Common myeloid progenitor, CD34-positive (primary cell): ENCODE measurements at places on chromosomes 6 and 20.

- DNase-seq, result no peak
These were observed 52.2 kb upstream of the FAM83C start for GRCh38 chr20:35344354-35344837.

- no peak for DNase-seq
These were observed 85.9 kb upstream of the RNF24 start for GRCh38 chr20:4101271-4101670.

- DNase-seq, result peak; percentile 45
These were observed 291.8 kb downstream of the BMP7 start for GRCh38 chr20:56974499-56975250.

DNA sequence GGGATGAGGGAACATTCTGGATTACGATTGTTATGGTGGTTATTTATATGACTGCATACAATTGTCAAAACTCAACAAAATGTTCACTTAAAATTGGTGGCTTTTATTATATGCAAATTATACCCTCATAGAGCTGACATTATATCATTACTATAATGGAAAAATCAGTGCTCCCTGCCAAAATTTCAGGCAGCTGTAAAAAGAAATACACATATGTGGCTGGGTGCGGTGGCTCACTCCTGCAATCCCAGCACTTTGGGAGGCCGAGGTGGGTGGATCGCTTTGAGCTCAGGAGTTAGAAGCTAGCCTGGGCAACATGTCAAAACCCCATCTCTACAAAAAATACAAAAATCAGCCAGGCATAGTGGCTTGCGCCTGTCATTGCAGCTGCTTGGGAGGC lies 75.8 kb upstream of the SULF2 start:
- DNase-seq, result no peak

GRCh38 chr6:168018664-168019063 lies 21.2 kb downstream of the KIF25 start:
- no peak for DNase-seq

DNA sequence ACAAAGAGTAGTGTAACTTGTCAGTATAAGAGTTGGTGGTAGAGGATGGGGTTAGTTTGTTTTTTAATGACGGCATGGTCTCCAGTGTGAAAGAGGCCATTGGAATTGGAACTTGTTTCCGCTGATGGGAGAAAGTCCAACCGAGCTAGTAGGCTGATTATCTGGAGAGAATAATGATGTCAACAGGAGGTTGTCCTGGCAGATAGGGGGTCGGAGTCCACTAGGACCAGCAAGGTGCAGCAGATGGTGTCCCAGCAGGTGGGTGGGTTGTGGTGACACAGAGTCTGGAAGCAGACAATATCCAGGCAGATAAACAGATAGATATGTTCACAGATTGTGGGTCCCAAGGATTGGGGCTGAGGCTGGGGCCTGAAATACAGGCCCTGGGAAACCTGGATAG lies 35.1 kb downstream of the PKIB start:
- DNase-seq, result no peak

- no peak for DNase-seq
These were observed 8.4 kb downstream of the RBBP8NL start for GRCh38 chr20:62418709-62419487.

DNA sequence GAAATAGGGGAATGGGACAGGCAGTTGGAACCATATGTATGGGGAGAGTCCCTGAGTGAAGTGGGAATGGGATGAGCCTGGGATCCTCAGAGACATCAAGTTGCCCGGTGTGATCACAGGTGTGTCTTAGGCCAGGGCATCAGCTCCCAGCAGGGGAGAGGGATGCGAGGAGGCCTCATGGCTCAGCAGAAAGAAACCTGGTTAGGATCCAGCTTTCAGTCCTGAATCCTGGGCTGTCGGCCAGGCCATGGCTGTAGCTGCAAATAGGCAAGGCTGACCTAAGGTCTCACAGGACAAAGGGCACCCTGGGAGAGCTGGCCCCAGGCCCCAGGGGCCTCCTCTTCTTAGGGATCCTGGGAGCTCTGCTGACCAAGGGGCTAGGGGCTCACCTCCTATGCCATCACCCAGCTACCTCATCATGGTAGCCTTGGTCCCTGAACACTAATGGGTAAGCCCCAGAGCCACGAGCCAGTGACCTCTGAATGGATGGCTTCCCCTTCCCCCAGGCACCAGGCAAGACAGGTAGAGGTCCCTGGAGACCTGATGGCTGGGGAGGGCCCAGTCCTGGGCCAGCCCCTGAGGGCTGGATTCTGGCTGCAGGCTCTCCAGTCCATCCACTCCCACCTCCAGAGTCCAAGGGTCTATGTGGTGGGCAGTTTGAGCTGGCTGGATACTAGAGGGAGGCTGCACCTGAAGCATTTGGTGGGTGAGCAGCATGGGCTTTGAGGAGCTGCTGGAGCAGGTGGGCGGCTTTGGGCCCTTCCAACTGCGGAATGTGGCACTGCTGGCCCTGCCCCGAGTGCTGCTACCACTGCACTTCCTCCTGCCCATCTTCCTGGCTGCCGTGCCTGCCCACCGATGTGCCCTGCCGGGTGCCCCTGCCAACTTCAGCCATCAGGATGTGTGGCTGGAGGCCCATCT lies at the start of gene SLC22A7:
TSS of gene SLC22A7 (plus strand) at position 617 of the 921 bp plus-strand sequence. CDS start at position 716, 99 bp downstream.
- DNase-seq, result no peak

DNA sequence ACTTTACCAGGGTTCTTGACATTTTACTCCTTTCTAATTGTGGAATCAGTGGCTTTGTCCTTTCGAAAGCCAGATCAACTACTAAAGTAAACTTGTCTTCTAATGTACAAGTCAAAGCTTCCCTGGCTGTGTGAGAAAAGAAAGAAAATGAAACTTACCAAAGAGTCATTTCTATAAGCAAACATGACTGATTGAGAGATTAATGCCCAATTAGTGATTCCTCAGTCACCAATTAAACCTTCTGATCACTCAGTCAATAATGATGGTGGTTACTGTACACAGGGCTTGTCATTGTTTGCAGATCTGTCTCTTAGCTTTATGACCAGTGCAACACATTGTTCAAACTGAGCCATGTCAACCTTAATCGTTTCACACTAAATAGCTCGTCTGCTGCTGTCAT lies 1168.4 kb upstream of the CITED2 start:
- DNase-seq, result no peak

- no peak for DNase-seq
These were observed 7.1 kb upstream of the MYT1 start for GRCh38 chr20:64156886-64157875.

GRCh38 chr6:13431059-13431656 lies 56.2 kb downstream of the GFOD1 start:
- DNase-seq, result no peak

- peak; percentile 42 for DNase-seq
These were observed 9.9 kb downstream of the CYP21A2 start for GRCh38 chr6:32047855-32048766.

DNA sequence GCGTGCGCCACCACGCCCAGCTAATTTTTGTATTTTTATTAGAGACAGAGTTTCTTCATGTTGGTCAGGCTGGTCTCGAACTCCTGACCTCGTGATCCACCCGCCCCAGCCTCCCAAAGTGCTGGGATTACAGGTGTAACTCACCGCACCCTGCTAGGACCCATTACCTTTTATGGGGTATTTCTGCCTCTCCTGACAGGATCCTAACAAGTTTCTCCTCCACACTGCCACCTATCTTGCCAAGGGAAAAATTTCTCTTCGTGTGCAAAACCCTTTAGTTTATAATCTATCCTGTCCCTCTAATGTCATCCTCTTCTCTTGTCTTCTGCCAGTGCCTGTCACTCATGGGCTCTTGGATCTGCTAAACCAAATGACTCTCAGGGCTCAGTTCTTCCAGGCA lies 1.9 kb downstream of the STMND1 start:
- DNase-seq, result peak; percentile 2

DNA sequence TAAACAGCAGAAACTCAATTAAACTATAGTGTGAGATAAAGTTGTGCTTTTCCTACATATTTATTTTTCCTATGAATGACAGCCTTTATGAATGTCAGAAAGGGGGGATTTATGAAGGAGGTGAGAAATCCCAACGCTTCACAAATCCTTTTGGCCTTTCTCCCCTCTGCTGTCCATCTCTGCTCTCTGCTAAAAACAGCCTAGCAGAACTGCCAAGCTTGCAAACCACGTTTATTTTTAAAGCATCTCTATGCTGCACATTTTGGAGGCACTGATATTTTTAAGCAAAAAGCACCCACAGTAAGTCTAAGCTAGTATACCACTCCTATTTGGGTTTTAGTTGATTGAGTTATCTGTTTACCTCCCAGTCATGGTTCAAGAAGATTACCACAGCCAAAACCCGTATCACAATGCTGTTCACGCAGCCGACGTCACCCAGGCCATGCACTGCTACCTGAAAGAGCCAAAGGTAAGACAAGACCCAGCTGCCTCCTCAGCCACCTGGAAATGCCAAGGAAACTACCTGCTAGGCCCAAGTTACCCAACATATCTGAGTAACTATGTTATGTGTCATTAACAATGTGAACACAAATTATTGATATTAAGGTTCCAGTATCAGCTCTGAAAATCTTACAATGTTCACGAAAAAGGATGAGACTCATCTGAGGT lies 96.3 kb downstream of the MTFR2 start:
- no peak for DNase-seq

DNA sequence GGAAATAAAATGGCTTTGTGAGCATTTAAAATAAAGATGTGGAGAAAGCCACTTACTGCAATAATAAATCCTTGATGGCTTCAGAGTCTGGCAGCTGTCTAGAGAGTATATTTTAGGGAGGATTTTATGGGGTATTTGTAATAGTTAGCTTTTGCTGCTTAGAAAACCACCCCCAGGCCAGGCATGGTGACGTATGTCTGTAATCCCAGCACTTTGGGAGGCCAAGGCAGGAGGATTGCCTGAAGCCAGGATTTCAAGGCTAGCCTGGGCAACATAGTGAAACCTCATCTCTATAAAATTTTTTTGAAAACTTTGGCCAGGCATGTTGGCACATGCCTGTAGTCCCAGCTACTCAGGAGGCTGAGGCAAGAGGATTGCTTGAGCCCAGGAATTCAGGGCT lies 63.8 kb downstream of the ISM1 start:
- DNase-seq, result no peak

- DNase-seq, result no peak
These were observed 4.6 kb downstream of the METTL24 start for GRCh38 chr6:110353457-110354001.

DNA sequence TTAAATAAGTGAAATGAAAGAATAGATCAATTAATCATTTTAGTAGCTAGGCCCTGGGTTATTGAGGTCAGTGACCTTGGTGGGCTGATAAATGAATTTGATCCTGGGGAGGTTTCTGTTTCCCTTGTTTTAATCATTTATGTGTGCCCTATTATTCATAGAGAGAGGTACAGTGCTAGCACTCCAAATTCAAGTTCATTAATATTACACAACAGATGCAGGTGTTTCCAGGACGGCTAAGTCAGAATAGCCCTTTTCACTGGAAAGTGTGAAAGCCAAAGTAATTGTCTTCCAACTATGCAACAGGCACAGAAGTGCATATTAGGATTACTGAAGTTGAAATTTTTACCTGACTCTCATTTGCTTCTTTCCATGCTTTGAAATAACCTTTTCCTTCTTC lies 61.7 kb upstream of the SGK1 start:
- no peak for DNase-seq

DNA sequence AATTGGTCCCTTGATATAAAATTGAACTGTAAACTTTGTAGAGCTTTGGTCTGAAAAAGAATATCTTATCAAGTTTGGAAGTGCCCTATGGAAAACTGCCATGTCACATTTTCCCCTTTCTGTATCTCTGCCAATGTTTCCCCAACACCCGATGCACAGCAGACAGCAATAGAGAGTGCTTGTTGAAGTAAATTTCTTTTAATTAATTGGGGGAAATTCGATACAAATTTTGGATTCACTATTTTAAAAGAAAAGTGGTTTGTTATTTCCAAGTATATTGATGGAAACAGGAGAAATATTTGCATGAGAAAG lies 208.1 kb downstream of the OGFRL1 start:
- no peak for DNase-seq

- no peak for DNase-seq
These were observed 12.9 kb upstream of the MYBL2 start for GRCh38 chr20:43653966-43654365.

GRCh38 chr6:78629154-78629721 lies 238.1 kb upstream of the IRAK1BP1 start:
- DNase-seq, result no peak
